ENCODE measurements at places on chromosomes 1 and 21.
A peak's percentile ranks its signal among the peaks of the same experiment; 100 is the strongest.

DNA sequence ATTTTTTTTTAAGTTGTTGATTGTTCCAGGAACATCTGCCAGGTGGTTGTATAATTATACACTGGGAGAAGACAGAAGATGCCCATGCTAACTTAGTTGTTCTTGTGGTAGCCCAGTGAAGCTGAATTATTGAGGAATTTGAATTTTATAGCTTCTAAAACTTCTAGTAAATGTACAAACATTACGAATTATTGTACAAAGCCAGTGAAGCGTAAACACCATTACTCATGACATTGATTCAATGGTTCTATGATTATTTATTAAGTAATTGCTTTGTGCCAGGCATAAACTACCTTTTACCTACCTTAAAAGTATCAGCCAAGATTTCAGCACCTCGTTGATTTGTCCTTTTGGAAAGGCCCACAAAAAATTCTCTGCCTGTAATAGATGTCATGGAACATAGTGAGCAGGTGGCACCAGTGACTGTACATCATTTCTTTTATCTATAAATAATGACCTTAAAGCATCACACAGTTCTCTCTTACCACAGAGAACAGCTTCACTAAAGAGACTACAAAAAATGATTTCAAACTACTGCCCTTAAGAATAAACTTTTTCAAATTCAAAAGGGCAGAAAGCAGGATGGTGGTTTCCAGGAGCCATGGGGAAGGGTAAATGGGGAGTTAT lies 74.9 kb upstream of the BCL10 start:
- DNase-seq = no peak

DNA sequence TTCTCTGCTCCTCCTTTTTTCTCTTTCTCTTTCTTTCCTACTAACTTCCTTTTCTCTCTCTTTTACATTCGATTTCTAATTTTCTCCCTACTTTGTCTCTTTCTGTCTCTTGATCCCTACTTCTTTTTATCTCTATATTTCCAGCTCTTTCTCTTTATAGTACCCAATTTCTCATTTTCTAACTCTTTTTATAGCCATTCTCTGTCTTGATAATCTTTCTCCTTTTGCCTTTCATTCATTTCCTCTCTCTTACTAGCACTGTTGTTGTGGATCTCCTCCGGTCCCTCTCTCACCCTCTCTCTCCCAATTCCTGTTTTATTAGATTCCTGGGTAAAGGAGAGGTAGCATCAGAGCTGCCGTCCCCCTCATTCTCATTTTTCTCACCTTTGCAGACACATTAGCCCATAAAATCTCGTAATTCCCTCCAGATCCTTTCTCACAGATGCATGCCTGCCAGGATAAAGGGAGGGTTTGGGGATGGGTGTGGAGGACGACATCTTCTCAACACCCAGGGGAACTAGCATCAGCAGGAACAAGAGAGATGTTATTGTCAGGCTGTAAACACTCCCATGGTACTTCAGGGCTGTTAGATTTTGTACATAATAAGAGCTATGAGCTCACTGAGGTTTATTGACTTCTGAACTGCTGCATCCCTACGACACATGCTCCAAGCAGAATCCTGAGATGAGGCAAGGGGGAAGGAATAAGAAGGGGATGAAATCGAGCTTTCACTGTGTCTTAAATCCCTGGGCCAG lies 159.0 kb upstream of the GALNT2 start:
- no peak for DNase-seq

DNA sequence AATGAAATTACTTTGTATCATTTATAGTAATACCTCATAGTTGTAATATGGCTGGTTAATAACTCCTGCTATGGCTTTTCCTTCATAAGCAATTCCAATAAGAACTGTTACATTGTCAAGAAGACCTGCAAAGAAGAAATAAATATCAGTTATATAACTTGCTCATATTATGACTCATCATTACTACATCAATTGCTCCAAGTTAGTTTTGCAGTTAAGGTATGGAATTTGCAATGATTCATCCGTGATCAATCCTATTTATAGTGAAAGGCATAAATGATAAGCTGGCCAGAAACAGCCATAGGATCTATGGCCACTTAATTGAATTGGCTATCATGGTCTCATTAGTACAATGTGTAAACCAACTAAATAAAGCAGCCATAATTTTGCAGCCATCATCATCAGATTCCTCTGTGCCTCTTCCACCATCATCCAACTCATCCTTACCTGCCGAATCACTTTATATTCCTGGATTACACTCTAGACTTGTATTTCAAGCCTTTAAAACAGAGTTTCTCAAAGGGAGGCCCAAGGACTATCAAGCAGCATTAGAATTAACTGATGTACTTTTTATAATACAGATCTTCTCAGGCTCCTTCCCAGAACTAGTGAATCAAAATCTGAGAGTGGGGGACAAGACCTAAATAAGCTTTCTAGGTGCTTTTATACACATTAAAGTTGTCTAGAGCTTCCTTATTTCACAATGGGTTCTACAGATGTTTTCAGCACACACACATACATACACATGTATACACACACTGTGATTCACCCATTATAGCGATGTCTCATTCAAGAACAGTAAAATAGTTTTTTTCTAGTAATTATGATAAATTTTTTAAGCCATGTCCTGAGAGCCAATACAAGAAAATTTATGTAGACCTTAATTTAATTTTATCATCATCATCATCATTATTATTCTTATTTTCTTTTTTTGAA lies 21.2 kb upstream of the EPRS1 start:
- DNase-seq = no peak

GRCh38 chr1:154944401-154945159 lies 8.1 kb upstream of the PMVK start:
- DNase-seq = no peak

- DNase-seq = no peak
Measured at GRCh38 chr1:155174324-155175280, 953 bp downstream of the TRIM46 start.

- no peak for DNase-seq
Measured at GRCh38 chr1:83102630-83103071, 896.3 kb downstream of the TTLL7 start.

DNA sequence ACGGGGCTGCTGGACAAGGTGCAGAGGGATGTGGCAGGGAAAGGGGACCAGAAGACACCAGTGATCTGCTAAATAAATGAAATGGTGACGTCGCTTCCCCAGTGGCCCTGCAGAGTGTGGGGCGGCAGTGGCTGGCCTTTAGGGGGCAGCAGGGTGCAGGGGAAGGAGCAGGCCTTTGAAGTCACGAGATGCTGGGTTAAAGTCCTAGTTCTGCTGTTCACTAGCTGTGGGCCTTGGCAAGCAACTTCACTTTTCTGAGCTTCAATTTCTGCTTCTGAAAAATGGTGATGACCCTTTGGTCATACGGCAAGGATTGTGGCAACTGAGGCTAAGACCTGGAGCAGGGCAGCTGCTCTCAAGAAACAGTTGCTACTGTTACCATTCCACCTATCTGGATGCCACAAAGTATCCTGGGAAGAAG lies 9.2 kb upstream of the GALE start:
- DNase-seq = peak; percentile 29
